Stimulated activated CD4-positive, alpha-beta T cell treated with anti-CD3 and anti-CD28 coated beads, Interleukin-4, amount 100 ng/mL, for 48 hours (primary cell): ENCODE measurements at places on chromosomes 7 and 10.

DNA sequence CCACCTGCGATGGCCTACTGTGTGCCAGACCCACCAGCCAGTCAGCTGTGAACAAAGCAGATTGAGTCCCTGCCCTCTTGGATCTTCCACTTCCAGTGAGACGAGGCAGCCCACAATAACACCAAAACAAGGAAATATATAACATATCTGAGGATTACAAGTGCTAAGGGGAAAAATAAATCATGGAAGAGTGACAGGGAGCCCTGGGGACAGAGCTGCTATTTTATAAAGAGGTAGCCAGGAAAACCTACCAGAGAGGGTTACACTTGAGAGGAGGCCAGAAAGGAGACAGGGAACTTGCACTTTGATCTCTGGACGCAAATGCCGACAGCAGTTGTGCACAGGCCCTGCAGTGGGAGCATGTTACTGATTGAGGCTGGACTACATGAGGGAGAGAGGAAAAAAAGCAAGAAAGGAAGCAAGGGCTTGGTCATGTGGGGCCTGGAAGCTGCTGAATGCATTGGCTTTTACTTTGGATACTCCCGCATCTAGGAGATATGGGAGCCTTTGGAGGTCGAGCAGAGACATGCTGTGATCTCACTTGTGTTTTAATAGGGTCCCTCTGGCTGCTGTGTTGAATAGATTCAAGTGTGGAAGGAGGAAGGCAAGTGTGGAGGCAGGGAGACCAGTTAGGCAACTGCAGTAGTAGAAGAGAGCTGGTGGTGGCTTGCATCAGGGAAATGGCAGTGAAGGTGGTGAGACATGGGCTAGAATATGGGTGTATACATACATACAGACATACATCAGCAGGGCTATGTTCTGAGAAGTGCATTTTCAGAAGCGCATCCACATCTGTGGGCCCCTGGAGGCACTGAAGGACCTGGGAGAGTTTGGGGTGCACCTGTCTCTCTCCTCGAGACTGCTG, 26.2 kb downstream of the MINDY4 start:
- no peak for DNase-seq

- DNase-seq: no peak
These were observed 1110.1 kb upstream of the PHF14 start for GRCh38 chr7:9863545-9863944.

DNA sequence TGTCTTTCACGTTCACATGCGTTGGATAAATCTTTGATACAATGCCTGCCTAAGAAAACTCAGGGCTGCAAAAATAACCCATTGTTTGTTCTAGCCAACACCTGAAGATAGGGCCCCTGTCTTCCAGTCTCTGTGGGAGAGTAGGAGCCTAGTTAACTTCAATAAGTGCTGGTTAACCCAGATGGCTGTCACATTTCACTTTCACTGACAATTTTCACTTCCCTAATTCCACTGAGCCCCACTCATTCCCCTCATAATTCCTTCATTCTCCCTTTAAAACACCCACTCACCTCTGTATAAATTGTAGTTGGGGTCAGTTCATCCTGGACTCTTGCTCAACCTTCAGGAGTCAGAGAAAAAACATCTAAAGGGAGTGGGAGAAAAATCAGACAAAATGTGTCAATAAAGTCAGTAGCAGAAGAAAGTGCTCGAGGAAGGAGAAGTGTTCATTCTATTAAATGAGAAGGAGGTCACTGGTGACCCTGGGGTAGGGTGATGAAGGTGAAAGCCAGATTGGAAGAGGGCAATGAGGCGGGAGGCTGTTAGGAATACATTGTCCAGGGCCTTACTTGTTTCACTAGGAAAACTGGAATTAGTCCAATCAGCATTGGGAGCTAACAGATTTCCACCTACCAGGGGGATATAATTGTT, 51.2 kb upstream of the ABI1 start:
- DNase-seq: no peak

DNA sequence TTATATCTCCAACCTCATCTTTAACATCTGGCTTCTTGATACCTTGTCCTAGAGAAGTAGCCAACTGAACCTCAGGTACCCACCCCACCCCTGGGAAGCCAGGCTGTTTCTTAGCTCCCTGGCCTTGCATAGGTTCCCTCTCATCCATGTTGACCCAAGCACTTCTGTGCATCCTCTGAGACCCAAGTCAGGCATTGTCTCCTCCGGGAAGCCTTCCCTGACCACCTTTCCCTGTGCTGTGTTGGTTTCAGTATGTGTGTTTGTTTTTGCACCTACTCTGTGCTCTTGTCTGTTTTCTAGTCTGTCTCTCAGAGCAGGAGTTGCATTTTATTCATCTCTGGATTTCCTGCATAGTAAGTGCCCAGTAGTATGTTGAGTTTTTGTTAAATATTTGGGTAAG, 93.4 kb upstream of the ANLN start:
- no peak for DNase-seq

- no peak for DNase-seq
These were observed 411.3 kb downstream of the KIF20B start for GRCh38 chr10:90112681-90113080.

DNA sequence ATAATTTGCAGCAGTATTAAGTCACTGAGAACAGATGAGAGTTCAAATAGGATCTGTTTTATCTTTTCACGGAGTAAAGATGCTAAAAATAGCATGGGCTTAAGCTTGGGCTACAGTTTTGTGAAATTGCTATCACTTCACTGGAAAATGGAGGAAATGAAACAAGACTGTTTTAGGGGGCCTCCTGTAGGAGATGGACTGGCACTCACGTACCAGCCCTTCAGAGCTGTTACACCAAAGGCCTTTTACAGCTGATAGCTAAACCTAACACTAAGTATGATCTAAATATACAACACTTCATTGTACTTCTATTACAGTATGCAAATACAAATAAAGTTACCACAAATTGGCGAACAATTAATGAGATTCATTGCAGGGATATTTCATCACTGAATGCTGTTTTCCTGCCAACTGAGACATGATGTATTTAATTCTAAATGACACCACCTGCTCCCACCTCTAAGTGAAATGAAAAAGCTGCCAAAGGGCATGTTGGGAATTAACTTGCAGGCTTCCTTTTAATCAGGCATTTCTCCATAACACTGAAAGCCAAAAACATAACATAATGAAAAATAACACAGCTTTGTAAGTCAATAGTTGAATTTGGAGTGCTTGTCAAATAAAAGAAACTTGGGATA, 304.5 kb upstream of the LRRN3 start:
- no peak for DNase-seq

DNA sequence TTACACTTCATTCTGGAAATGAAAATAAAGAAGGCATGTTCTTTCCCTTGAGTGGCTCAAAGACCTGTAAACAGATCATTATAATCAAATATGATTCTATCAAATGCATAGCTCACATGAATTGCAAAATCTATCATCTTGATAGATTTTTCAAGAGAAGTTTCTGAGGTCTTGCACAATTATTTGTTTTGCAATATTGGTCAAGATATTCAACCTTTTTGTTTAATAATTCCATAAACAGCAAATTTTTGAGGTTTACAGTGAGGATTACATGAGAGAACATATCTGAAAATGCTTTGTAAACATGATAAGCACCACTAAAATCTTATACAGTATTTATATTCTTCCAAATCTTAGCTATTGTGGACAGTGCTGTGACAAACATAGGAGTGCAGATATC, 160.8 kb downstream of the HDAC9 start:
- no peak for DNase-seq

GRCh38 chr7:1108264-1108920, 20.5 kb downstream of the GPER1 start:
- DNase-seq: no peak

- no peak for DNase-seq
These were observed 796 bp downstream of the CDK14 start for GRCh38 chr7:90596671-90597562.

DNA sequence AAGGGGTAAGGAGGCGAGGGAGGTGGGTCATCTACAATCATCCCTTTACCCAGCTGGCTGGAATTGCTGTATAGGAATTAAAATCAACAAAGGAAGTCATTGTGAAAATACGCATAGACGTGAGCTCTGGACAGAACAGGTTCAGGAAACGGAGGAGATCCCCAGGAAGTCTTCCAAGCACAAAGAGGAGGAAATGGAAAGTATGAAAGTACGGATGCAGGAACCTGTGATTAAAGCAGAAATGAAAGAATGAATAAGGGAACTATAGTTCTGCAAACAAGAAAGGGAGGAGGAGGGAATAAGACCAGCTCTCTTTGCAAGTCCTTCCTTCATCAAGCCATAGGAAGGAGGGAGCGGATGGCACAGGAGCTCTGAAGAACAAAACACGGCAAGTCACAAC, 61.8 kb downstream of the PYROXD2 start:
- DNase-seq: no peak

DNA sequence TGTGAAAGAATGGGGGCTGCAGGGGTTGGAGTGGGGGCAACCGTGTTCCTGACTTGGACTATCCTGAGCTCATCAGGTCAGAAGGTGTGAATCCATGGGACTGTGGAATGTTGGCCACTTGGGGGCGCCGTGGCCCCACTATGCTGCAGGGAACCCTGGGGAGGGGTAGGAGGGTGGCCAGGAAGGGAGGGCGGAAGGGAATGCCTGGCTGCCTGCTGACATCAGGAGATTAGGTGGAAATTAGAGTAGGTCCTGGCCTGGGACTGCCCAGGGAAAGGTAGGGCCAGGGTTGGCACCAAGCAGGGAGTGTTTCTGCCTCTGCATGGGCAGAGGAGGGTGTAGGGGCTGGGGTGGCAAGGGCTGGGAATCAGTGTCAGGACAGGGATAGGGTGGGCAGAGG, 65.8 kb upstream of the PRSS58 start:
- DNase-seq: no peak

- DNase-seq: no peak
These were observed 16.6 kb upstream of the FAM170B start for GRCh38 chr10:49150426-49150825.

GRCh38 chr7:27933671-27934565, 194.0 kb downstream of the TAX1BP1 start:
- DNase-seq: no peak

DNA sequence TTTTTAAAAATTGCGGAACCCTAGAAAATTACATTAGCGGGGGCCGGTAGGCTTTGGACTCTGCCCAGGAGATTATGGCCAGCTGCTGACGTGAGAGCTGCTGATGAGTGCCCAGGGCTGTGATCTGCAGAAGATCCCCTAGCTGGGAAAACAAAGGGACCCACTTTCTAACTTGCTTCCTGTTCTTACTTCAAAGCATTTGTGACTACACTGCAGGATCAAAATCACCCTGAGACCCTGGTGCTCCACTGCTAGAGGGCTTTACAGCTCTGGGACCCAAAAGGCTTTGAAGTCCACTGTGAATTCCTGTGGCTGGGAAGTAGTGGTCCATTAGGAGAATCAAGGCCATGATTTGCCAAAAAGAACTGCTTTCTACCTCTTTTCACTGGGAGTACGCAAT, 499.4 kb upstream of the AKR1E2 start:
- DNase-seq: no peak

DNA sequence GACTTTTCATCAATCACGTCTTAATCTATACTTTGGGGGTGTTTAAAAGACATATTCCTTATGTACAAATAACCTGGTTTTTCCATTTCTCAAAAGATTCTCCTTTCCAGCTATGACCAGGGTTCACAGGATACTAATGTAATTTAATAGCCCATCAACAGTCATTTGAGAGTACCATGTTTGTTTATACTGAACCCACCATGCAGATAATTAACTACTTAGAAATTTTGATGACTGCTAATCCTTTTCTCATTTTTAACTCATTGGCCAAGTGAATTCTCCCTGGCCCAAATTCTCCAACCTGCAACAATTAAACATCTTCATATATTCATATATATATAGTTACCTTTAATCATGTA, 28.8 kb upstream of the KMT2E start:
- no peak for DNase-seq

DNA sequence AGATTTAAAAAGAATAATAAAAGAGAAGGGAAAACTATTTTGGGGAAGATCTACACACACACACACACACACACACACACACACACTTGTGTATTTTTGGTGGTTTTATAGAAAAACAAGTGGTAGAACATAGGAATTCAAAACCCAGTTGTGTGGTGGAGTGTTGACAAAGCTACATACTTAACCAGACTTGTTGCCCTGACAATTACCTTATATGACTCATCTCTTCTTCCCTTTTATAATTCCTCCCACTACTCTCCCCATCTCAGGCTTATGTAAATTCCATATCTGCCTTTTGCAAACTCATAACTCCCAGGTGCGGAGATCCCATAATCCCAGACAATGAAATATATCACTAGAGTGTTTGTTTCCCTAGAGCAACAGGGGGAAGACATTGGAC, 873.7 kb downstream of the NXPH1 start:
- DNase-seq: no peak

GRCh38 chr7:8637322-8637721, 203.9 kb downstream of the NXPH1 start:
- no peak for DNase-seq

DNA sequence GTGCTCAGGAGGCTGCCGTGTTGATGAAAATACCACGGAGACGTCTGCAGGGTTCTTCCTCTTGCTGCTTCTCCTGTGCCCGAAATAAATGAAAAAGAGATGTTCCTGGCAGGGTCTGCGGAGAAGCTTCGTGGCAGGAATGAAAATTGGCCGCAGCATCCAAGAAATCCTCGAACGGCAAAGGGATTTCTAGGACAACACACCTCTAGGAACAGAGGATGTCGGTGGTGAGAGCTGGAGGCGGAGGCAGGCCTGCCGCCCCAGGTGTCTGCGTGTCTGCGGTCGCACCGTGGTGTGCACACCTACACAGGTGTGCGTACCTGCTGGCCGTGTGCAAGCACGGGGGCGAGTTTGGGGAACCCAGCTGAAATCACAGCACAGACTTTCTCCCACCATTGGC, 43.4 kb downstream of the TMEM130 start:
- DNase-seq: no peak

- no peak for DNase-seq
These were observed 122.3 kb downstream of the SVIL start for GRCh38 chr10:29512425-29512974.

GRCh38 chr7:31864646-31865045, 177.6 kb downstream of the PPP1R17 start:
- no peak for DNase-seq

- no peak for DNase-seq
These were observed 93.7 kb upstream of the PDE1C start for GRCh38 chr7:32163896-32164295.

- DNase-seq: no peak
These were observed 82.7 kb upstream of the MACROH2A2 start for GRCh38 chr10:69969977-69970376.

GRCh38 chr7:6436385-6436685, 11.4 kb downstream of the DAGLB start:
- DNase-seq: peak; percentile 14

DNA sequence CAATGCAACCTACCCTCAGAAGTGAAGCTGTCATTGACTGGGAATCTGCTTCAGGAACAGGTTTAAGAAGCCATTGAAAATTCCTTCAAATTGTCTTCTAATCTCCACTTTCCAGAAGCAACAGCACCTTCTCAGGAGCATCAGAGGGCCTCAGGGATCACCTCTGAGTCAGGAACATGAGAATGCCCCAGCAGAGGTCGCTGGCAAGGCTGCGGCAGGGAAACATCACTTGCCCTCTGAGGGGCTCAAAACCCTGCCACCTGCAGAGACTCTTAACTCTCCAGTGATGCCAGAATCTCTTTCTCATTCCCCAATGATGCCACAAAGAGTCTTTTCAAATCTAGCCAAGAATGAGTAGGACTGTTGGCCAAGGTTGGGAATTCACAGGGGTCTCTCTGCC, 5.9 kb upstream of the MAPK8 start:
- no peak for DNase-seq

- DNase-seq: no peak
These were observed 8.4 kb downstream of the GIGYF1 start for GRCh38 chr7:100685631-100686145.

- no peak for DNase-seq
These were observed 13.5 kb upstream of the GTPBP4 start for GRCh38 chr10:974785-975074.
